Kidney glomerular epithelial cell (primary cell): ENCODE measurements at places on chromosomes 5 and 9.

- no peak for DNase-seq
Observed at GRCh38 chr9:114467226-114467750, 38.0 kb downstream of the WHRN start.

DNA sequence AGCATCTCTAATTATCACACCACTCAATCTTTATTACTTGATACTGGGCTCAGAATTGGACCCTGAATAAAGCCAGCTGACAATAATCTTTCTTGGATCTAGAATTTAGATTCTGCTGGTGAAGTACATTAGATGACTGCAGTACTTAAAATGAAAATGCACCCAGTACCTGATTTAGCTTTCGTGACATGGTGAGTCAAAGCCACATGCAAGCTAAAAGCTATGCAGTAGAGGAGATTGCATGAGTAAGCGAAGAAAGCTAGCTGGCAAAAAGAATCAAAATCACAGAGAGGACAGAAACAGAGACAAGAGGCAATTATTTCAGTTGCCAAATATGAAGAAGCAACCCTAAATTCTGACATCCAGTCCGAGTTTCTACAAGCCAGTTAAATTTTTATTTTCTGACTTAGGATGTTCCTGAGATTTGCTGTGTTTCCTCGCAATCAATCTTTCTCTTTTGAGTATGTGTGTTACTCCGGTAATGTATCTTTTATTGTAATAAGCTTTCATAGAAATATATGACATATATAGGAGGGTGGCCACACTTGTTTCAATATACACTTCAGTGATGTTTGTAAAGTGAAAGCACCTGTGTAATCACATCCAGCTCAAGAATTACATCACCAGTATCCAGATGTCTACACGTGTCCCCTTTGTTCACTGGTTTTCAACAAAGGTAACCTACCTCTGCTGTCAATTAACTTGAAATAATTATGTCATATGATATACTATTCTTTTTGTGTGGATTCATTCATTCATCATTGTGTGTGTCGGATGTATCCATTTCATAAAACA, 101.7 kb downstream of the CDH18 start:
- DNase-seq, result no peak

- no peak for DNase-seq
Observed at GRCh38 chr5:95686651-95687050, 3.9 kb upstream of the SPATA9 start.

GRCh38 chr5:128596071-128596470, 58.0 kb upstream of the FBN2 start:
- no peak for DNase-seq

DNA sequence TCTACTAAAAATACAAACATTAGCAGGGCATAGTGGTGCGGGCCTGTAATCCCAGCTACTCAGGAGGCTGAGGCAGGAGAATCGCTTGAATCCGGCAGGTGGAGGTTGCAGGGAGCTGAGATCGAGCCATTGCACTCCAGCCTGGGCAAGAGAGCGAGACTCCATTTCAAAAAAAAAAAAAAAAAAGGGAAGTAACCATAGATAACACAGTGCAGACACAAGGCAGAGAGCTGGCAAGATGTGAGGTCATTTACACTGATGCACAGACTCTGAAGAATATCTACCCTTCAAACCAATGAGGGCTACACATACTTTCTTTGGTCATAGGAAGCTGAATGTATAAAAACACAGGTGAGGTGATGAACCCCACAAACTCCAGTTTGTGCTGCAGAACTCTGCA, 131.9 kb downstream of the DCP2 start:
- no peak for DNase-seq

DNA sequence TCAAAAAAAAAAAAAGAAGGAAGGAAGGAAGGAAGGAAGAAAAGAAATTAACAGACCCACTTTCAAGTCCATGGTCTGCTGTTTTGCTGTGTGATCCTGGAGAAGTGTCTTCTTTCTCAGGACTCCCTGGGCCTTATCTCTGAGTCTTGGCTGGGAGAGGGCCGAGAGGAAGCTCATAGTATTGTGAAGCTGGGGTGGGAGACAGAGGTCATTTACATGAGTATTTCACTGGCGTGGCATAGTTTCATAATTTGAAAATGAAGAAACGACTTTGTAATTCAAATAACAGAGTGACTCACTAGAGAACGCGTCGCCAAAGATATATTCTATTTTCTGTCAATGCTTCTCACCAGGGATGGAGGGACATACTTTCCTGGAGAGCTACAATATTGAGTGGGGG, 2.4 kb upstream of the C9orf50 start:
- no peak for DNase-seq

DNA sequence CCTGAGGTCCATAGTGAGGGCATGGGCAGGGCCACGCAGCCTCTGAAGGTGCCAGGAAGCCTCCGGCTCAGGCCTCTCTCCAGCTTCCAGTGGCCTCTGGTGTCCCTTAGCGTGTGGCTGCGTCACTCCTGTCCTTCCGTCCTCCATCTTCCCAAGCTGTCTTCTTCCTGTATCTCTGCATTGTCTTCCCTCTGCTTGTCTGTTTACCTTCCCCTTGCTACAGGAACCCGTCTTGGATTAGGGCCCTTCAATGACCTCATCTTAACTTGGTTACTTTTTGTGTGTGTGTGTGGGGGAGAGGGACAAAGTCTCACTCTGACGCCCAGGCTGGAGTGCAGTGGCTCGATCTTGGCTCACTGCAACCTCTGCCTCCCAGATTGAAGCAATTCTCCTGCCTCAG, 14.4 kb downstream of the ASS1 start:
- DNase-seq, result no peak

GRCh38 chr9:136155576-136155975, 36.9 kb upstream of the TMEM250 start:
- DNase-seq, result no peak

- DNase-seq, result no peak
Observed at GRCh38 chr5:31661257-31661656, 22.3 kb downstream of the PDZD2 start.

- DNase-seq, result peak; percentile 65
Observed at GRCh38 chr9:69370430-69370829, 45.4 kb downstream of the ENTREP1 start.

DNA sequence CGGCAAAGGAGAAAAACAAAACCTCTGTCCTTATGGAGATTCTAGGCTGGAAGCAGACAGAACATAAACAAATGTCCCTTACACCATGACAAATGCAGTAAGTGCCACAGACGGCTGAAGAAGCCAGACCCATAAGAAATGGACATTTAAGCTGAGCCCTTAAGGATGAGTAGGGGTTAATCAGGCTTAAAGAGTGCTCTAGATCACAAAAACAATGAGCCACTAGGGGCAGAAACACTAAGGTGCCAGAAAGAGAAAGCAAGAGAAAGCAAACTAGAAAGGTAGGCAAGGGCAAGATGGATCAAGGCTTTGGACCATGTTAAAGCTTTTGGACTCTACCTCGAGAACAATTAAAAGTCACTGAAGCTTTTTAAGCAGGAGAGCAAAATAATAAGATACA, 326.9 kb upstream of the WWC1 start:
- DNase-seq, result no peak

- no peak for DNase-seq
Observed at GRCh38 chr5:8417316-8418048, 548.5 kb downstream of the MTRR start.

DNA sequence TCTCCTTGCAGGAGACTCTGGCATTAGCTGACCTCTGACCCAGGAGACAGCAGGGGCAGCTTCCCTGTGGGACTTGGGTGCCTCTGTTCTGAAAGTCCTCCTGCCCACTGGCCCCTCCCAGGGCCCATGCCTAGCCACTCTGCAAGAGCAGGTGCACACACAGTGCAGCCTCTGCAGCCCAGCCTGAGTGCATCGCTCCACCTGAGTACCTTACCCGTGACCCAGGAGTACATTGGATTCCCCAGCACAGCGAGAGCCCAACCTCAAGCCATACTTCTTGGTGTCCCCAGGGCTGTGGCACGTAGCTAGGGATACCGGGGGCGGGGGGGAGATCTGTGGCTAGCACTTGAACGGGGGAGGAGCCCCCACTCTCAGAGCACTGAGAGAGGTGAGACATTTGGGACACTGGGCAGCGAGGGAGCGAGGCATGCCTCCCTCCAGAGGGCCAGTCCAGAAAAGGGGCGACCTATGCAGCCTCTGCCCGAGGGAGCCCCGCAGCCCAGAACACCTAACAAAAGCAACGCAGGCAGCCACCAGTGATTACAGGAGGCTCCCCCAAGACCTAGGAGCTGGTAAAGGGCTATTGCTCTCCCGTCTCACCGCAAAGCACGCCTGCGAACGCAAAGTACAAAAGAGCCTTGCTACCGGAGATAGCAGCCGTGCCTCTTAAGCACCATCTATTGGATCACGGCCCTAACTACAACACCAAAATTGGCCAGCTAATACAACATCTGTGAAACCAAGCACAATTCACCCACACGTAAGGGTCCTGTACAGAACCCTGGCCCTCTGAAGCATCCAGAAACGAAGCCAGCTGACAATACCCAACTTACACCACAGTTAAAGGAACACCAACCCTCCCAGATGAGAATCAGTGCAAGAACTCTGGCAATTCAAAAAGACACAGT, 826 bp upstream of the PRDM9 start:
- peak; percentile 20 for DNase-seq

GRCh38 chr9:76894198-76894597, 11.7 kb downstream of the PRUNE2 start:
- no peak for DNase-seq

DNA sequence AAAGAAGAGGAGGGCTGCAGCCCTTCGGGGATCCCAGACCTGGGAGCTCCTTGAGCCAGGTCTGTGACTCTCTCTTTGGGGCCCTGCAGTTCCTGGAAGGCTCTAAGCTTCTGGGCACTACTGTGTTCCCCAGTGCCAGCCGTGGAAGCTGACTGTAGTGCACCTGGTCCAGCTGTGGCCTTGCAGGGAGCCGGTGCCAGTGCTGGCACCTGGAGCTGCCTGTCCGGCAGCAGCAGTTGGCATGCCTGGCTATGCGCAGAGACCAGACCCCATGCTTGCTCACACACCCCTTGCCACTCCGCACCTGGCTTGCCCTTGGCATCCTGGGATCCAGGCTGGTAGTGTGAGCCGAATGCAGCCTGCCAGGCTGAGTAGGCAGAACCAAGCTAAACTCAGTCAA, 91.0 kb upstream of the PUM3 start:
- DNase-seq, result no peak

- DNase-seq, result no peak
Observed at GRCh38 chr9:126071076-126071750, 255.4 kb upstream of the MVB12B start.

DNA sequence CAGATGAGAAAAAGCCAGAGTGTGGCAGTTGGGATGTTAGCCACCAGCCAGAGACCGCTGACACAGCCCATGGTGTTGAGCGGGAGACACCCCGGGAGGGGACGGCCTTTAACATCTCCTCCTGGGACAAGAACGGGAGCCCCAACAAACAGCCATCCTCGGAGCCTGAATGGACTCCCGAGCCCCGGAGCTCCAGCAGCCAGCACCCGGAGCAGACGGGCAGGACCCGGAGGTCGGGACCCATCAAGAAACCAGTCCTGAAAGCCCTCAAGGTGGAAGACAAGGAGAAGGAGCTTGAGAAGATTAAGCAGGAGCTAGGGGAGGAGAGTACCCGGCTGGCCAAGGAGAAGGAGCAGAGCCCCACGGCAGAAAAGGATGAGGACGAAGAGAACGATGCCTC, 28.0 kb upstream of the POMT1 start:
- DNase-seq, result no peak

GRCh38 chr5:178337334-178337741, 104.7 kb upstream of the PHYKPL start:
- DNase-seq, result no peak

- DNase-seq, result no peak
Observed at GRCh38 chr9:98154678-98155077, 35.7 kb upstream of the TRIM14 start.

GRCh38 chr5:32343058-32343672, 30.4 kb upstream of the MTMR12 start:
- no peak for DNase-seq

DNA sequence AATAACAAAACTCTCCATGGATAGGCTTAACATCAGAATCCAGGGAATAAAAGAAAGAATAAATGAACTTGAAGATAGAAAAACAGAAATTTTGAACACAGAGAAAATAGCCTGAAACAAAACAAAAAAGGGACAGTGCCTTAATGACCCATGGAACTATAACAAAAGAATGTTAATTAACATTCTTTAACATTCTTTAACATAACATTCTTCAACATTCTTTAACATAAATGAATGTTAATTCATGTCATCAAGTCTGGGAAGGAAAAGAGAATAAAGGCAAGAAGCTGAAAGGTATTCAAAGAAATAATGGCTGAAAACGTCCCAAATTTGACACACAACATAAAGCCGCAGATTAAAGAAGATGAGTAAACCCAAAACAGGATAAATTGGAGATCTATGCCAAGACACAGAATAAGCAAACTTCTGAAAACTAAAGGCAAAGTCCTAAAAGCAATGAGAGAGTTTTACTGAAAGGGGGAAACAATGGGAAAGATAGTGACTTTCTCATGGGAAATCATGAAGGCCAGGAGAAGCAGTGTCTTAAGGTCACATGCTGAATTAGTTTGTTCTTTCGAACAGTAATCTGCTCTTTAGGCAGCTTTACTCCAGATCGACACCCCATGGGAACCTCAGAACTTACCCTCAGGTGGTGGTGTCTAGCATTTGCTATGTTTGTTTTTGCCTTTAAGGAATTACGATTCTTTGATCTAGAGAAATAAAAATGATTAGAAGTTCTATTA, 483.0 kb downstream of the KDM4C start:
- DNase-seq, result no peak

DNA sequence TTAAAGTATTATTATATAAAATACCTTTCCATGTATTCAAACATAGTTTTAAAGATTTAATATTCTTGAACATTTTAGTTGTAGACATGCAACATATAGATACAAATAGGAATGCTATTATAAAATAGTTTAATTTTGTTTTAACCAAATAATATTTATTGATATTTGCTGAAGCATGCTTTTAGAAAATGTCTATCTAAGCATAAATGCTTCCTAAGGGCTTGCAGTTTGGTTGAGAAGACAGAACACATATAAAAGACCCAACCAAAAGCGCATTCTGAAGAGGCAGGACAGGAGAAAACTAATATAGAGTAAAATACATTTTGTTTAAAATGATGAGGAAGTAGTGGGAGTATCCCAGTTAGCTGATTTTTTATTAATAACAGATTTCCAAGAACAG, 181.5 kb upstream of the ISL1 start:
- no peak for DNase-seq

- peak; percentile 34 for DNase-seq
Observed at GRCh38 chr5:167934551-167934971, 356.9 kb upstream of the WWC1 start.

GRCh38 chr5:178428341-178429155, 161.6 kb downstream of the COL23A1 start:
- peak; percentile 28 for DNase-seq

DNA sequence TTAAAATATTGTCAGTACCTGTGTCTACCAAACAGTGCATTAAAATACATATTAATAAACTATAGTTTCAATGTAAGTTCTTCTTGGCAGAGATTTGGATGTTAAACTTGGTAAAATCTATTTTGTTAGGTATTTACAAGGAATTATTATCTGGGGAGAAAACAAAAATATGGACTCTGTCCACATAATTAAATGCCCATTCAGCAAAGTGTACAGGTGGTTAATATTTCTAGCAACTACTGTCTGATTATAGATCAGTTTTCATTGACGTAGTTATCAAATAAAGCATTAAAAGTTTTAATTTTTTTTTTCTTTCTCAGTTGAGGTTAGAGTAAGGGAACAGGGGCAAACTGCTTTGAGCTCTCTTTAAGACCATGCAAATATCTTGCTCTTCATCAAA, 88.9 kb downstream of the NNT start:
- no peak for DNase-seq

GRCh38 chr5:35313291-35313690, 83.0 kb upstream of the PRLR start:
- DNase-seq, result peak; percentile 59

GRCh38 chr5:150710165-150710564, 9.3 kb upstream of the RBM22 start:
- DNase-seq, result no peak
